ENCODE measurements at places on chromosomes 1 and 21.
A peak's percentile ranks its signal among the peaks of the same experiment; 100 is the strongest.

- DNase-seq, result no peak
These were observed 28.0 kb downstream of the IARS2 start for GRCh38 chr1:220121791-220122530.

DNA sequence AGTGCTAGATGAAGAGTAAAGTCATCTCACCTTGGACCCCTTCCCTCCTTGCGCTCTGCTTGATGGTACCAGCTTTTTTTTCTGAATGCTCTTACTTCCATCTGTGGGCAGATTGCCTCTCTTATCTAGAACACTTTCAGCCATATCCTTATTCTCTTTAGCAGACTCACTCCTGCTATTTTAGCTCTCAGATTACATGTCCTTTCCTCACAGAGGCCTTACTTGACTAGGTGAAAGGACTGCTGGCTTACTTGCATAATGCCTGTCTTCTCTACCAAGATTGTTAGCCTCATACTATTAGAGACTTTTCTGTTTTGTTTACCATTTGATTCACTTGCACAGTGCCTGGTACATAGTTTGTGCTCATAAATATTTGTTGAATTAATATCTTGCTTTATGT is 9.3 kb downstream of the IFI44 start:
- no peak for DNase-seq

DNA sequence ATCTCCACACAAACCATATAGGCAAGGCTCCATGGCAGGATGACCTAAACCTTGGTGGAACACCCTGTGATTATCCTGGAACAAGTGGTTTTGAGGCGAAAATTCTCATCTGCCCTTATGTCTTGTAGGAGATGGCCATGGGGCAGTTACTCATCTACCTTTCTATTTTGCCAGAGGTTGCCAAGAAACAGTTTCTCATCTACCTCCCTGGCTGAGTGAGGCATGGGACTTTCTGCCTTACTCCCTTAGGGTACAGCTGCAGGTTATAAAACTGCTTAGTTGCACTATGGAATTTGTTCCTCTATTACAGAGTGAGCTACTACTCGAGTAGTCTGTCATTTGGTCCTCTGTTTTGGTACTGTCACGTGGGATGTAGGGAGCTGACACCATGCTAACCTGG is 31.3 kb upstream of the GUCA2A start:
- no peak for DNase-seq

DNA sequence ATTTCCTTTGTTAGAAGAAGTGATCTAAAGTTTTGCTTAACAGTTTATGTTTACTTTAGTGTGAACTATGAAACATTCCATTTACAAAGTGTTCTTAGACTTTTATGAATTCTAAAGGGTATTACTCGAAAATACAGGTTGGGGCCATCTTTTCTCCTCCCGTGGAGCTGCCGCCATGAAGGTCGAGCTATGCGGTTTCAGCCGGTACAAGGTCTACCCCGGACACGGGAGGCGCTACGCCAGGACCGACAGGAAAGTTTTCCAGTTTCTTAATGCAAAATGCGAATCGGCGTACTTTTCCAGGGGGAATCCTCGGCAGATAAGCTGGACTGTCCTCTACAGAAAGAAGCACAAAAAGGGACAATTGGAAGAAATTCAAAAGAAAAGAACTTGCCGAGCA is 39.8 kb downstream of the DENND1B start:
- no peak for DNase-seq

DNA sequence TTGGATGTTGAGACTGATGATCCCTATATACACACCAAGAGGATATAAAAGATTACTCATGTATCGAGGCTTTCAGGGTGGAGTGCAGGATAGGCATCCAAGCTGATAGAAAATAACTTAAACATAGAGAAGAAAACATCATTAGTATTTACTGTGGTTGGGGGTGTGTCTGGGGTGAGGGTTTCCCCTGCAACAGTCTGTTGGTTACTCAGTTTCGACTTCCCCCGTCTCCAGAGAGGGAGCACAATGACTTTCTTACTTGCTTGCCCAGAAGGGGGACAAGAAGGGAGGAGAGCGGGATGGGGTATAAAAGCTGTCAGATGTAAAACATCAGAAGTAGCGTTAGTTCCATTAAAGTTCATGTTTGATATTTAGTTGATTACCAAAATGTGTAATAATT is 717.4 kb upstream of the ZP4 start:
- no peak for DNase-seq

DNA sequence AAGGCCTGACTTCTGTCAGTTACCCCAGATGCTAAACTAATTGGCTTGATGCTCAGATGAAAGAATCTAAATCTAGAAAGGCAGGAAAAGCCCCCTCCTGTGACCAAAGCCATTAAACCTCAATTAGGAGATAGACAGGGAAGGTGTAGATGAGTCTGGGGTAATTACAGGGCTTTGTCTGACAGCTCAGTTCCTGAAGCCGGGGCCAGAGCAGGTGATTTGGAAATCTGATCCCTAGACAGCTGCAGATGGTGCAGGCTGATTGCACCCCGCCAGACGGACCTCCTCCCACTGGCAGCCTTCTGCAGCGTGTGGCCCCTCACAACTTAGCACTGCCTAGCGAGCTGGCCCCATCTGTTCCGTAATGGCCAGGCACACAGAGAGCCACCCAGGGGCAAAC is 395.1 kb downstream of the HLX start:
- DNase-seq, result peak; percentile 98

DNA sequence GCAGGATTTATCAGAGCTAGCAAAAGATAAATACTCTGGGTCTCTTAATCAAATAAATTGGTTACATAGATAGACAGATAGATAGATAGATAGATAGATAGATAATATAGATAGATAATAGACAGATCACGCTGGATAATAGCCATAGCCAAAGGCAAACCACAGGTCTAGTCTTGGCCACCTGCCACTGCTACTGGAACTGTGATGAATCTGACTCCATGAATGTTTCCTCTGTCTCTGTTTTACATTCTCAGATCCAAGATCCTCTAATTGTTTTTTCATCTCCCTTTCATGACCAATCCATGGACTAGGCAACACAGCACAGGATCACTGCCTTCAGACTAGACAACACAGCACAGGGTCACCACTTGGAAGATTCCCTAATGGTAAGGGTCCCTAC is 444.7 kb upstream of the NFIA start:
- no peak for DNase-seq

DNA sequence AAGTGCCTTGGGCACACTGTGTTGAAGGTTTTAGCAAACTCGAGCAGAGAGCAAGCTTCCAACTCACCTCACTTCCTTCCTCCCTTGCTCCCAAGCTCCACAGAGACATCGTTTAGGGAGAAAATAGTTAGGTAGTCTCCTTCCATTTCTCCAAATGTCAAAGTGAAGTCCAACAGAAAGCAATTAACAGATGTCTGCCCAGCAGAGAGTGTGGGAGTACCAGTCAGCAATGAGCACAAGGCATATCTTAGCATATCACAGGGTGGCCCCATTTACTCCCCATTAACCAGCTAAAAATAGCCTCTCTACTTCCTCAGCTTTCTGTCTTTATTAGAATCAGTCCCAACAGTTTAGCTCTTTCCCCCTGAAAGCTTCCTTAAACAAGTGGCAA is 334.2 kb upstream of the CAMK1G start:
- no peak for DNase-seq

- peak; percentile 39 for DNase-seq
These were observed 42.5 kb upstream of the DISC1 start for GRCh38 chr1:231584117-231584516.

GRCh38 chr1:223836586-223836985 is 9.2 kb downstream of the TP53BP2 start:
- DNase-seq, result no peak

DNA sequence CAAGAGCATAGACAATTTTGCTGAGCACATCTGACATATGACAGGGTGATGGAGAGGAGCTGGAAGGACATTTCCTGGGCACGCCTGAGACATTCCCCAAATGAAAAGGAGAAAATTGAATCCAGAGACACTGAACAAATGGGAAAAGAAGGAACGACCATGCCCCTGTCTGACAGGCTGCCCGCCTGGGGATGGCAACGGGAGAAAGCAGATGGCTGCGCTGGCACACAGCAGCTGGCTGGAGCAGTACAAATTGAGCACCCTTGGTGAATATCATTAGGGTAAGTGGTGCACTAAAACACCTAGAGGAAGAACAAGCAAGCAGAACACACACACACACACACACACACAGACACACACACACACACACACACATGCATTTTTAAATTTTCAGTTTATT is 174.3 kb upstream of the DUSP10 start:
- peak; percentile 51 for DNase-seq

DNA sequence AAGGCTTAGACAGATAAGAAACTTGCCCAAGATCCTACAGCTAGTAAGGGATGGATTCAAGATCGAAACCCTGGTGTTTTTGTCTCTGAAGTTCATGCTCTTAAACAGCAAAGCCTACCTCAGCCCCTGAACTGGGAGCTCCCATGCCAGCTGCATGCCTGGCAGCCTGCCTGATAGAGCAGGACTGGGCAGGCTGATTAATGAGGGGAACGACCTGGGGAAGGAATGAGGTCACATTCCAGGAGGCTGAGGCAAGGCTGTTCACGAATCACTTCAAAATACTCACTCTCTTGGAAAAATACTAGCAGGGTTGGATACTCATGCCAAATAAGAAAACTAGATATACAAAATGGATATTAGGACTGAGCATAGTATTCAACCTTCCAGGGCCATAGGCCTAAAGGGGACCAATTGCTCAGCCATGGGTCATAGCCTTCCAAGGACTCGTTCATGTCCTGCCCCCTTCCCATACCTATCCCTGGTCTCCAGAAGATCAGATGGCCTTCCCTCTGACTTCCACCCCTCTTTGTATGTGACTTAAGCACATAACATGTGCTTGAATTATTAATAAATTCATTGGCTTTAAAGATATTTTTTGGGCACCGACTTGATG is 15.6 kb upstream of the TACSTD2 start:
- no peak for DNase-seq

DNA sequence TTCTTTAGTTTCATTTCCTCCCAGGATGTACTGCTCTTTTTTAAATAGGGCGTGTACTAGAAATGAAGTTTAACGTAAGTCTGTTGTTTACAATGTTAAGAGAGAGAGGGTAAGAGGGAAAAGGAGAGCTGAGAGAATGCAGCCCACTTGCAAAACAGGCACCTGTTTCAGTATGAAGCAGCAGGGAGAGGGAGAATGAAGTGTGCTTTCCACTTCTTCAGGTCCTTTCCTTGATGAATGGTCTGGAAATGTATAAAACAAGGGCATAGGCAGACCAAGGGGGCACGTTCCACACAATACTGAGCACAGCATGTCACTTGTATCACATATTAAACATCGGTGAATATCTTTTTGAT is 2.0 kb downstream of the KCNA3 start:
- no peak for DNase-seq

DNA sequence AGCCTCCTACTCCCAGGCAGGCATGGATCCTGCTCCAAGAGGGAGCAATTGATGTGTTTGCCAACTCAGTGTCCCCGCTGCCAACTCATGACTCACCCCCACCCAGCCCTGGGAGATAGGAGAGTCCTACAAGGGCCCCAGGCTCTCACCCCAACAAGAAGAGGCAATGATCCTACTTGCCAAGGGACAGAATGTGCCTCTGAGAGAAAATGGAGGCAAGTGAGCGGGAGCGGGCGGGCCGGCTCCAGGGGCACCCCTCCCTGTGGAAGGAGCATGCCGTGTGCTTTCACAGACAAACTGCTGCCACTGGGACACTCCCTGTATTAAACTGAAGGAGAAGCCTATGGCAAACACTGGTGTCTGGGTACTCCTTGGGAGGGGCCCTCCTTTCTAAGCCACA is 16.7 kb downstream of the PKP1 start:
- no peak for DNase-seq

- no peak for DNase-seq
These were observed 198.4 kb downstream of the MATN1 start for GRCh38 chr1:30524840-30525617.

DNA sequence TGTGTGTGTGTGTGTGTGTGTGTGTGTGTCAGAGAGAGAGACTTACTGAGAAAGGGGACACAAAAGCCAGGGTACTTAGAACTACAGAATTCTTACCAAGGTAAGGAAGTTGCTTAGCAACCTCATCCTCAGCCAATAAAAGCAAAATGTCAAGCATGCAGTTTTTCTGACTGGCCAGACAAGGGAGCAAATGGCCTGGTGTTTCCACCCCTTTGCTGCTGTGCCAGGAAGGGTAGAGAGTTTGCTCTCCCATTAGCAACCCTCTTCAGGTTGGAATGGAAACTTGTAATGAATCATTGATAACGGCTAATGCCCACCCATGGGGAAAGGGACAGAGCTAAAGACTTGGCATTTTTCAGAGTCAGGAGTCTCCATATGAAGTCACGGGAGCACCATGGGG is 10.6 kb downstream of the RXRG start:
- no peak for DNase-seq

GRCh38 chr1:144101397-144102045 is 129.7 kb upstream of the FAM72C start:
- no peak for DNase-seq

DNA sequence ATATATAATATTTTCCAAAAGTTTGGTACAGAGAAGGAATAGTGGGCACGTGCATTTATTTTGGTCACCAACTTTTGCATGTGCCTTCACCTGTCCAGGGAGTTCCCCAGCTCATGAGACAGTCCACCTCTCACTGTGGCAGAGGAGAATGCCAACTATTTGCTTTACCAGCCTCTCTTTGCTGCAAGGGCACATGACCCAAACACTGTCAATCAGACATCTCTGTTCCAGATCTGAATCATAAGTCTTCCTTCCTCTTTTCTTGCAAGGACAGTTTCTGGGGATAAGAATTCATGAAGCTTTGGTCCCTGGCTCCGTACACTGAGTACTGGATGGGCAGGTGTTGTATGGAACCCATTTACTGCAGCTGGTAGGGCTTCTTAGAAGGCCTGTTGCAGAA is 38.6 kb downstream of the C1orf87 start:
- no peak for DNase-seq

DNA sequence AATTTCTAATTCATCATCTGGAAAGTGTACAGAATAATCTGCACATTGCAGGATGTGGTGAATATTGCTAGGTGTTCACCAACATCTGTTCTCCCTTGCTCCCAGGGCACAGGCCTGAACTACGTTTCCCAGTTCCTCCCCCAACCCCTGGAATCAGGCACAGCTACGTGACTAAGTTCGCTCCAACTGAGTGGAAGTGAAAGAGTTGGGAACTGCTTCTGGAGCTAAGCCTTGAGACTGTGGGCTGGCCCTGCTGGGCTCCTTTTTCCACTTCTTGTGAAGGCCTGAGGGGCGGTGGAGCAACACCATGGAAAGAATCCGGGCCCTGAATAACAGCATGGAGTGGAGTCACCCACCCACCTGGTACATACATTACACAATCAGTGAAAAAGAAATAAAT is 534.6 kb downstream of the SMYD3 start:
- DNase-seq, result no peak

- no peak for DNase-seq
These were observed 539 bp downstream of the ATP8B2 start for GRCh38 chr1:154325583-154326545.

DNA sequence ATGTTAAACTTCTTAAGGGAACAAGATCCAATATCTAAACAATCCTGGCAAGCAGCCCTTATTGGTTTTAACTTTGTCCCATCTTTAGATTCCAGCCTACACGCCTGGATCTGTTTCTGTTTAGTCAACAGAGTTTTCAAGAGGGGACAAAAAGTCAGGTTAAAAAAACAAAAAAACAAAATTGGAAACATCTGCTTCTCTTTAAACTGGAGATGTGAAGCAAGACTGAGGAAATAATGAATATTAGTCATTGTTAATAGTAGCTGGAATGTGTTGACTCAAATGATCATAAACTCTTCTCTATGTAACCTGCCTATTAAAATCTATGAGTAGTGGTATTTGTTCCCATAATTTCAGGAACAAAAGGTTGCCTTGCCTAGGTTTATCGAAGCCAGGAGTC is 55.0 kb downstream of the NID1 start:
- no peak for DNase-seq
